ENCODE measurements at places on chromosomes 6 and 20.

DNA sequence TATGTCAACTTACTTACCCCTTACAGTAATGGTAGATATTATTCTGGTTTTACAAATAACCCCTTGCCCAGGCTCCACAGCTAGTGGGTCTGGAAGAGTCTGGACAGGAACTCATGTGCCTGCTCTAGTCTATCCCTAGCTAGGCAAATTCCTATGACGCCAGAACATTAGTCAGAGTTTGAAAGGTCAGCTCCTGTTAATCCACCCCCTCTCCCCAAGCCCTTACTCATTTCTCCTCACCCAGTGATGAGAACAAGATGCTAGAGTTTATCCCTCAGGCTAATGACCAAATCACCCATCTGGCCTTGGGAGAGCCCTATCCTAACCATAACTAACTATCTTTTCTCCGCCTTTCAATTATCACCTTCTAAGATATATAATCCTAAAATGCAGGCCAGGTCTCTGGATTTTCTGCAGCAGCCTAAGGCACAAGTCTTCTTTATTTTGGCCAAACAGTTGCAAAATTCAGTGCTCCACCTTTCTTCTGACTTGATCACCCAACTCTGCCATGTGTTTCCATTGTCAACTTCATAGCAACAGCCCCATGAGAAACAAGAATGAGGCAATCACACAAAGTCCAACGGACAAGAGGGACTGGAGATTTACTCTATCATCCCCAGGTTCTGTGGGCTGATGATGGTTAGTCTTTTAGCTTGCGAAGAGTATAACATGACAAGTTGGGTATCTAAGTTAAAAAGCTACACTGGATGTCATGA lies 113.3 kb downstream of the TASP1 start:
- no peak for DNase-seq

- no peak for DNase-seq
These were observed 326.6 kb downstream of the NRN1 start for GRCh38 chr6:5680095-5680494.

GRCh38 chr20:31930779-31931178 lies 21.1 kb downstream of the PDRG1 start:
- no peak for DNase-seq

DNA sequence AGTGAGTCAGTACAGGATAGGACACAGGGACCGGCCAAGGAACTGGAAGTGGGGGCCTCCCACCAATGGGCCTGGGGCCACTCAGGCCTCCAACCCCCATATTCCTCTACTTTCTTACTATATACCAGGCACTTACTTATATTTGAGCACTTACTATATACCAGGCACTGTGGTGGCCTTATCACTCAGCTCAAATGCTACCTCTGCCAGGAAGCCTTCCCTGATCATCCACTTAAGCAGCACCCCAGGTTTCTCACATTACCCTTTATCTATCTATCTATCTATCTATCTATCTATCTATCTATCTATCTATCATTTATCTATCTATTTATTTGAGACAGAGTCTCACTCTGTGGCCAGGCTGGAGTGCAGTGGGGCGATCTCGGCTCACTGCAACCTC lies 12.3 kb upstream of the UBE2V1 start:
- DNase-seq: no peak

GRCh38 chr20:22426772-22427171 lies 157.6 kb downstream of the FOXA2 start:
- no peak for DNase-seq

GRCh38 chr6:3314621-3315467 lies 56.1 kb downstream of the PSMG4 start:
- no peak for DNase-seq

DNA sequence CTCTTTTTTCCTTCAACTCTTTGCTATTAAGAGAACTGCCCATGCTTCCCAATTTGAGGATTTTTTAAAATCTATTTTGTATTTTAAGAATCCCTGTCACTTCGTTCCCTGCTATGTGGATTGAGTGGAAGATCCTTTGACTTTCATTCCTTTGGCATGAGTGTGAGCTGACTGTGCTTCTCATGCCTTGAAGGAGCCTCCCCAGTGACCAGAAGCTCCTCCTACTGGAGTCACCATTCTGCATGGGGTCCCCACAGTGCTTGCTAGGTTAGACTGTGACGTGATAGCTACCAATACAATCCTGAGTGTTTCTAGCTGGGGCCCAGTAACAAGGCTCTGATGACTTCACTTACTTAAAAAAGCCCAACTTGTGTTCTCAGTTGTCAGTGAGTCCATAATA lies 104.4 kb upstream of the LAMP5 start:
- DNase-seq: no peak

- no peak for DNase-seq
These were observed 101.2 kb upstream of the TRAF3IP2 start for GRCh38 chr6:111706841-111707391.

DNA sequence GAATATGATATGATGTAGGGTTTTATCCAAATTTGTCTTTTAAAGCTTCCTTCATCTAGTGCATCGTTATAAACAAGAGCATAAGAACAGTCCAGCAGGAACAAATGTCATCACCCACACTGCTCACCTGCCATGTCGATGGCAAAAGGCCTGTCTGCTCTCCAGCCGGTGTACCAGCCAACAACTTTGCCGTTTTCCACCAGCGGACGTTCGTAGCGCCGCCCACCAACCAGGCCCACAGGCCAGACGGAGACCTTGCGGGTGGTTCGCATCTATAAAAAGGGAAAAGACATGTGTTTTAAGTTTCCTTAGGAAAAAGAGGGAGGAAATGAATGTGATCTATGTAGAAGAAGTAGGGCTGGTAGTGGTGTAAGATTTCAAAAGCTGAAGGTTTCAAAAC lies 62.9 kb downstream of the B3GAT2 start:
- no peak for DNase-seq

DNA sequence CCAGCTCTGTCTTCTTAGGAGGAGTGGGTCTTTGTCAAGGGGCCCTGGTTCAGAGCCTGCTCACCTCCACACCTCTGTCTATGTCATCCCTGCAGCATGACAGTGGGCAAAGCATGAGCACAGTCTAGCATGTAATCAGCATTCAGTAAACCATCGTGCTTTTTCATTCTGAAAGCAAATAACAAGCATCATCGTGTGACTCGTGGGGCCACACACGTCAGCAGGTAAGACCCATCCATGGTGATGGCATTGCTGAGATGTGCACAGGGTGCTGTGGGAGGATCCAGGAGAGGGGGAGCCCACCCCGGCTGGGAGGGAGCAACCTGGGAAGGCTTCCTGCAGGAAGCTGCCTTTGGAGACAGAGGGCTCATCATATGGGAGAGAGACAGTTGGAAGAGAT lies 106.7 kb downstream of the TMEM242 start:
- DNase-seq: no peak

DNA sequence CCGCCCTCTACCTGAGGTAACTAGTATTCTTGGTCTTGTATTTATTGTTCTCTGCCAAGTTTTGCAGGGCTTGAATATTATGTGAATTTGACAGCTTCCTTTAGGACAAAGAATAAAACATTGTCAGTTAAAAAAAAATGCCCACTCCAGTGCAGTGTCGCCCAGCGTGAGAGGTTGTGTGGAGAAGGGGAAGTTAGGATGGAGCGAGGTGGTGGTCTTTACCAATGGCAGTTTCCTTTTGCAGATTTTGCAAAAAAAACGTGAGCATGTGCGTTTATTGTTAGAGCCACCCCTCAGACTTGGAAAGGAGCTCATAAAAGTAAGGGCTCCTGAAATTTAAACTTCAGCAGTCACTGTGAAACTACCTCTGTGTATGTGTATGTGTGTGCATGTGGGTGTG lies 28.3 kb downstream of the UST start:
- no peak for DNase-seq

DNA sequence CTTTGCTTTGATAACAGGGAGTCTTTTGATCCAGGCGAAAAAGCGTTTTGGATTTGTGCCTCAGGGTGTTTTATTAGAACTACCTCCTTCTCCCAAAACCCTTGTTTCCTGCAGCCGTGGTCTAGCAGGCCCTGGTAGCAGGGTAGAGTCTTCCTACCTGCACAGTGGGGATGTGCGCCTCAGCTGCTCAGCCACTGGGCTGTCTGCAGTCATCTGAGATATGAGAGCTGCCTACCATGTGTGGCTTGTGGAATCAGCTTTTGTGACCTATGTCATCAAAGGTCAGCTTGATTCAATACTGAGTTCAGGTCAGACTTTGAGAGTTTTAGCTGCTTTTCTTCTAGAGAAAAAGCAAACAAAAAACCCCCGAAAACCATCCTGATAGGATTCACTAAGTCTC lies 279.5 kb downstream of the CLIC5 start:
- no peak for DNase-seq

DNA sequence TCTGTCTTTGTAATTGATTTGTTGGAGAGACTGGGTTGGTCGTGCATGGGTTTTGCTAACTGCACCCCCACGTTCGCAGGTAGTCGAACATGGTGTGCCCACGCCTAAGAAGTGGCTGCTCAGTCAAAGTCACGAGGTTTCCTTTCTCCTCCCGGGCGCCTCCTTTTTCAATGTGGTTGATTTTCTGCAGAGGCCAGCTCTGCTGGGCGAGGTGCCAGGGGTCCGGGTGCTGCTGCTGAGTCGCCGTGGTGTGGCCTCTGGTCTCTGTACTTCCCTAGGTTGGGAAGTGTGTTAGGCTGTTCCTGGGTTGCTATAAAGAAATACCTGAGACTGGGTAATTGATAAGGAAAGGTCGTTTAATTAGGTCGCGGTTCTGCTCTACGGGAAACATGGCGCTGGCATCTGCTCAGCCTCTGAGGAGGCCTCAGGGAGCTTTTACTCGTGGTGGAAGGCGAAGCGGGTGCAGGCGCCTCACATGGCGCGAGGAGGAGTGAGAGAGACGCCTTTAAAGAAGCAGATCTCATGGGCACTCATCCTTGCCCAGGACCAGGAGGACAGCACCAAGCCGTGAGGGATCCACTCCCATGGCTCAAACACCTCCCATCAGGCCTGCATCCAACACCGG lies 14.1 kb downstream of the OSBPL2 start:
- no peak for DNase-seq

DNA sequence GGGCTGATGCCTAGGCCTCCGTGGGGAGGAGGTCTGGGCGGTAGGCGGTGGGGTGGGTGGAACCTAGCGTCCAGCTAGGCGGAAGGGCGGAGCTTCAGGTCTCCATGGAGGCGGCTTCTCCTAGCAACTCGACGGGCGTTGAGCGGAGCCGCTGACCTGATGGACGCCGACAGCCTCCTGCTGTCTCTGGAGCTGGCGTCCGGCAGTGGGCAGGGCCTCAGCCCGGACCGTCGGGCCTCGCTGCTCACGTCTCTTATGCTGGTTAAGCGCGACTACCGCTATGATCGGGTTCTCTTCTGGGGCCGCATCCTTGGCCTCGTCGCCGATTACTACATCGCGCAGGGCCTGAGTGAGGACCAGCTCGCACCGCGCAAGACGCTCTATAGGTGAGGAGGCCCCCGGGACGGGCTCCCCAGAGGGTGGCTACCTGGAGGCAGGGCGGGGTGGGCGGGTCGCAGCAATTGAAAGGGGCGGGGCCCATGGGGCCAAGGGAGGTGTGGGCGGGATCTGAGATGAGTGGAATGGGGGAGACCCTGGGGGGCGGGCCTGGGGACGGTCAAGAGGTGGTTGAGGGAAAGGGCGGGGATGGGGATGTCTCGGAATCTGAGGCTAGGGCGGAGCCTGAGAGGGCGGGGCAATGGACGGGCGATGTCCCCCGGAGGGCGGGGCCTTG lies at the start of gene RSPH9:
Gene RSPH9, plus strand, starts transcription at position 97 of the 673 bp plus-strand sequence. Its CDS starts 63 bp downstream, at position 160.
- DNase-seq: peak; percentile 72

GRCh38 chr20:10536531-10536930 lies 101.4 kb downstream of the SLX4IP start:
- no peak for DNase-seq

DNA sequence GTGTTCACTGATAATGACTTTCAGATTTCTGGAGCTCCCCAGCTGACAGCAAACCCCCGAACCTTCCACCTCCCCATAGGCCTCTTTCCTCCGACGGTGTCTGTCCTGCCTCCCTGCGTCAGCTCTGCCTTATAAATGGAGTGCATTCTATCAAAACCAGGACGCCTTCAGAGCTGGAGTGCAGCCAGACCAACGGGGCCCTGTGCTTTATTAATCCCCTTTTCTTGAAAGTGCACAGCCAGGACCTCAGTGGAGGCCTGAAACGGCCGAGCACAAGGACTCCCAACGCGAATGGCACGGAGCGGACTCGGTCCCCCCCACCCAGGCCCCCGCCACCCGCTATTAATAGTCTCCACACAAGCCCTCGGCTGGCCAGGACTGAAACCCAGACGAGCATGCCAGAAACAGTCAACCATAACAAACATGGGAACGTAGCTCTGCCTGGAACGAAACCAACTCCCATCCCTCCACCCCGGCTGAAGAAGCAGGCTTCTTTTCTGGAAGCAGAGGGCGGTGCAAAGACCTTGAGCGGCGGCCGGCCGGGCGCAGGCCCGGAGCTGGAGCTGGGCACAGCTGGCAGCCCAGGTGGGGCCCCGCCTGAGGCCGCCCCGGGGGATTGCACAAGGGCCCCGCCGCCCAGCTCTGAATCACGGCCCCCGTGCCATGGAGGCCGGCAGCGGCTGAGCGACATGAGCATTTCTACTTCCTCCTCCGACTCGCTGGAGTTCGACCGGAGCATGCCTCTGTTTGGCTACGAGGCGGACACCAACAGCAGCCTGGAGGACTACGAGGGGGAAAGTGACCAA lies 42.3 kb upstream of the NAA20 start:
- no peak for DNase-seq

- no peak for DNase-seq
These were observed 336.6 kb downstream of the CDH4 start for GRCh38 chr20:61588411-61589385.

- no peak for DNase-seq
These were observed 252.0 kb upstream of the RIN2 start for GRCh38 chr20:19506021-19506420.

DNA sequence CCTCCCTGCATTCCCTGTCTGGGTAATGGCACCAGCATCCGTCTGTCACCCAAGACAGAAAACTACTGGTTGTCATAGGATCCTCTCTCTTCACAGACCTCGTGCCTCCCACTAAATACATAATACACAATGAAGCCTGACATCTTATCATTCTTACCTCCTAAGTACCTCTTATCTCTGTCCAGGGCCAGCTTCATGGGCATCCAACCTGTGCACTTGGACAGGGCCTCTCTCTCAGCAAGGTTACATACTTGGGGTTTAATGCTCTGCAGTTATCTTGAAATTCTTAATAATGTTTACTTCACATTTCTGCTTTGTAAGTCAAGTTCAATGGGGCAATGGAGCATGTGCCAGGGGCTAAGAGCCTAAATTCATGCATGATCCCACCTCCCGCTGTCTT lies 30.8 kb upstream of the KLHL31 start:
- no peak for DNase-seq

DNA sequence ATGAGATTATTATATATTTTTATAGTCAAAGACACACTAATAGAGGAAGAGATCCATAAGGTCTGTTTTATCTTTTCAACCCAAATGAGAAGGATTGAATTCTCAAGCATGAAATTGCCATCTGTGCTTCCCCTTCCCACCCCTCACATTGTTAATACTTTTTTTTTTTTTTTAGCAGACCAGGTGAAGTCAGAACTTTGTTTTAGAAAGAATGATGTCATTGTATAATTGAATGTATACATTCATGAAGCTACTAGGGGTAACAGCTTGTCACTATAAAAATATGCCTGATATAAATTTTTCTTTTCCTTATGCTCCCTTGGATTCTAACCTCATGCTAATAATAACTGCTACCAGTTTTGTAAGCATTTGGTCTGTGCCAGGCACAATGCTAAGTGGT lies 88.9 kb downstream of the TFAP2B start:
- DNase-seq: no peak

All from stimulated activated effector memory CD8-positive, alpha-beta T cell treated with anti-CD3 and anti-CD28 coated beads, Interleukin-12 subunit alpha, Interleukin-12 subunit beta, amount 100 ng/mL, for 72 hours (primary cell).